Lower leg skin (tissue), 4 donors: ENCODE measurements at places on chromosomes 13 and 19.

DNA sequence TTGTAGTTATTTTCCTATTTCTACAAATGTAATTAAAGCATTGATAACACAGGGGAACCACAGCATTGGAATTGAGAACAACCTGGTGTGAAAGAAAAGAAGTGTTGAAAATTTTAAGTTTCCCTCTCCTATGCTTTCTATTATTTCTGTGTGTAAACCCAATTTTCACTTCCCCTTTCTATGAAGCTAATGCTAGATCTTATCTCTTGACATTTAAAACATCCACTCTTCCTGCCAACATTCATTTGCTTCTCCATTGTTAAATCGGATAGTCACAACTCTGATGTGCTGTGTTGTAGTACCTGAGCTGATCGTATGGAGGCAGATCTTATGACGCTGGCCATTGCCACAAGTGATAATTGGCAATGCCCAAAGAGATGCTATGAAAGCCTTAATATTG, 203.0 kb downstream of the ITGBL1 start:
- DNase-seq = no peak

DNA sequence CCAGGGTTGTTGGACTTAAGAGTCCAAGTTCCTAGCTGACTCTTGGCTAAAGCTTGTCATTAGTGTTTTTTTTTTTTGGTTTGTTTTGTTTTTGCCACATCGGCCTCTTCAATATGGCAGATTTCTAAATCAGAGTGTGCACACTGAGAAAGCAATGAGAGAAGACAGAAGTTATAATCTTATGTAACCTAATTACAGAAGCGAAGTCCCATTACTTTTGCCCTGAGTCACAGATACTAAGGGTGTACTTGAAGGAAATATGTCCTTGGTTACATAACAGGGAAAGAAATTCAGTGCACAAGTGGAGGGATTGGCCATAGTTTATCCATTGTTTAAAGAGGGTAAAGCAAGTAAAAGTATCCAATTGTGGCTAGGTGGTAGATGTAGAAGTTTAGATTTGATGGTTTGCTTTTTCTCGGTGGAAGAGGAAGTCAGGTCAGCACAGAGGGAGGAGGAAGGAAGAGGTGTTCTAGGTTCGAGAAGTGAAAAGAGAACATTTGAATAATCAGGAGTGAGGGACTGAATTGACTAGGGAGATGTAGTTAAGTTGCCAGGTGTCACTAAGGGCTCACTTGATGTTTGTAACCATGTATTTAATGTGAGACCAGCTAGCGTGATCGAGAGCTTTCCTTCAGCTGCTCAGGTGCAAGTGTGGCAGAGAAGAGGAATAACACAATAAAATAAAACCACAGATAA, 12.2 kb downstream of the GTF2F2 start:
- no peak for DNase-seq

DNA sequence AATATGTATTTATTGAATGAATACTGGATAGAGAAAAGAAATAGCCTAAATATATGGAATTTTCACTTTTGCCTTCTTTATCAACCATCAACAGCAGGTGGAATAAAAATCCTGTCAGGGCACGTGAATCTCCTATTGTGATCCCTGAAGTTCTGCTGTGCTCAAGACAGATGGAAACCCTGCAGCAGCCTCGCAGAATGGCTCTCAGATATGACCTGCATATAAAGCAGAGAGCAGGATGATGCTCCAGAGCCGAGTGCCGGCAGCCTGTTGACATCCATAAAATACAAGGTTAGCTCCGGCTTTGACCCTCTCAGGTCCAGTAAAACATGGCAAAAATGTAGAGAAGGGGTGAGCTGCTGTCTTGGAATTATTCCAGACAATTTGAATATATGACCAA, 659.3 kb downstream of the DIAPH3 start:
- no peak for DNase-seq

- DNase-seq = no peak
Observed at GRCh38 chr13:65594298-65594781, 1635.8 kb downstream of the PCDH9 start.

DNA sequence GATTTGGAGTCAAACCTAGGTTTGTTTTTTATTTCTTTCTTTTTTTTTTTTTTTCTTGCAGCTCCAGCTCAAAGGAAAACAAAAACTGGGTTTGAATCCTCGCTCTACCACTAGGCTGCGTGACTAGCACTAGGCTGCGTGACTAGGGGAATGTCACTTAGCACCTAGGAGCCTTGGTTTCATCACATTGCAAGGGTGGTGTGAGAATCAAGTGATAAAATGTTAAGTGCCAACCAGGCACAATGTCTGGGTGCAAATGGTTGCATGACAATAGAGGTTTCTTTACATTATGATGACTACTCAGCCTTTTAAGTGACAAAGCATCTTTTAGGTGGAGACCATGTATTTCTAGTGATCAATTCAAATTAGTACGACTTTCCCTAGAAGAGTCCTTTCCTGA, 27.9 kb downstream of the RCBTB2 start:
- no peak for DNase-seq

DNA sequence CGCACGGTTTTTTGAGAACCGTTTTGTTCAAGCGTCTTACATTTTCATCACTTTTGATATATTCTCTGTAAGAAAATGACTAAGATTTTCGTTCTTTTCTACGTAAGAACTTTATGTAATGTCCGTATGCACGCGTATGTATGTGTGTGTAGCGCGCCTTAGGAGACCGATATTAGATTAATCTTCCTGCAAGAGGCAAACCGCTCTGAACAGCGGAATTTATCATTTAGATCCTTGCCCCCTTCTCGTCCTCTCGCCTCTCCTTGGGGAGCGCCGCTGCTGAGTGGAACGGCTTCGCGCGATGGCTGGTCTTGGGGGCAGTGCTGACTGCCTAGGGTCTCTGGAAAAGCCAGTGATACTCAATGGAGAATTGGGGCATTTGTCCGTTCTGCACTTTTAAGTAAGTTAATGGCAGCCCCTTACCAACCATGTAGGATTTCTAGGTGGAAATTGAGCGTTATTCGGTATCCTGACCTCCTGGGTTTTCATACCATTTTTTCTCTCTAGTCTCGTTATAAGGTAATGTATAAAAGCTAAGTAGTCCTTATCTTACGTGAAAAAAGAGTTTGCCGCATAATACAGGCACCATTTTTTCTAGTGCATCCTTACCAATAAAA, 4.7 kb downstream of the MAB21L1 start:
- DNase-seq = no peak

GRCh38 chr19:3671680-3672574, 28.3 kb downstream of the PIP5K1C start:
- no peak for DNase-seq

DNA sequence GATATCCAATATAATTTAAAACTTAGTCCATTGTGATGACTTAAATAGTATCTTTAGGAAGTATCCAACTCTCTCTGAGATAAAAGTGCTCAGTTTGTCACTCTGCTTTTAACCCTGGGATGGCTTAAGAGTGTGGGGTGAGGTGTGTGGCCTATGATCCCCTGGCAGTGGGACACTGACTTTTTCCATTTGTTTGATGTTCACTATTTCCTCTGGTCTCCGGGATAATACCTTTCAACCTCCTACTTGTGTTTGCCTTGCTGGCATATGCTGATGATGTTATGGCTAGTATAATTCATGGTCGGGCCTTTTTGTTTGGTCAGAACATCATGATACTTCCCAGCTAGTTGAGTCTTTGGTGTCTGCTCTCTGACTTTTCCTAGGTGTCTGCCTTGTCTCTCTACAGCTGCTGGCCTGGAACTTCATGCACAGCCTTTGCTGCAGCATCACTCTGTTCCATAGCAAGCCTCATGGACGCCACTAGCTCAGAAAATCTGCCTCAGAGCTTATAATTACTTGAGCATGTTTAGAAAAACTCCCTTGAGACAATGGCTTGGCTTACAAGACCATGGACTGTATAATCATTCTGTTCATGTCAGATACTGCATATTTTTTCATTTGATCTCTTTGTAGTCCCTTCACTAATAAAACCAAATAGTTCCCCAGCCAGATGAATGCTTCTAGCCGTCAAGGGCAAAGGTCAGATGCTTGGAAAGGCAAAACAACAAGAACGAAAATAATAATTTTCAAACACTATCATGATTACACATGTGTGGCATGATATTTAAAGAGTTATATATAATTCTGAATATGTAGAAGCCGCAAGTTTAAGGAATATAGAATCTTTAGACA, 75.2 kb downstream of the WDFY2 start:
- no peak for DNase-seq

GRCh38 chr13:32206097-32206740, 108.9 kb downstream of the ZAR1L start:
- DNase-seq = no peak

DNA sequence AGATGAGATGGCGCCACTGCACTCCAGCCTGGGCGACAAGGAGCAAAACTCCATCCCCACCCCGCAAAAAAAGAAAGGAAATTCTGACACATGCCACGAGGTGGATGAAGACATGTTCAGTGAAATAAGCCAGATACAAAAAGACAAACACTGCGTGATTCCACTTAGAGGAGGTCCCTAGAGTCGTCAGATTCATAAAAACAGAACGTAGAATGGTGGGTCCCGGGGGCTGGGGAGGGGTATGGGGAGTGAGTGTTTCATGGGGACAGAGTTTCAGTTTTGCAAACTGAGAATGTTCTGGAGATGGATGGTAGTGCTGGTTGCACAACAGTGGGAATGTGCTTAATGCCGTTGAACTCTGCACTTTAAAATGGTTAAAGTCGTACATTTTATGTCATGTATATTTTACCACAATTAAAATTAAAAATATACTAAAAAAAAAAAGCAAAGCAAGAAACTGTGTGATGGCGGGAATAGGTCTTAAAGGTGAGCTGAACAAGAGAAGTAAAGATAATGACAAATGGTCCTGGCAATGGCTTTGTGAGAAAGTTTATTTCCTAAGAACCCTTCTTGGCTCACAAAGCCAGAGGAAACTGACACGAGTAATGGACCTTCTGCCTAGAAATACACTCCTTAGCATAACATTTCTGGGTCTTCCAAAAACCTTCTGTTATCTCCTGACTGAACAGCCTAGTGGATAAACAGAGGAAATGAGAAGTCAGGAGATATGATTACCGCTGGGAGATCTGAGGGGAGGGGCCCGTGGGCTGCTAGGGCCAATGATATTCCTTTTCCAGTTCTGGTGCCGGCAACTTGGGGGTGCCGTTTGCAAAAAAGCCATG, 4.2 kb upstream of the SPC24 start:
- no peak for DNase-seq

DNA sequence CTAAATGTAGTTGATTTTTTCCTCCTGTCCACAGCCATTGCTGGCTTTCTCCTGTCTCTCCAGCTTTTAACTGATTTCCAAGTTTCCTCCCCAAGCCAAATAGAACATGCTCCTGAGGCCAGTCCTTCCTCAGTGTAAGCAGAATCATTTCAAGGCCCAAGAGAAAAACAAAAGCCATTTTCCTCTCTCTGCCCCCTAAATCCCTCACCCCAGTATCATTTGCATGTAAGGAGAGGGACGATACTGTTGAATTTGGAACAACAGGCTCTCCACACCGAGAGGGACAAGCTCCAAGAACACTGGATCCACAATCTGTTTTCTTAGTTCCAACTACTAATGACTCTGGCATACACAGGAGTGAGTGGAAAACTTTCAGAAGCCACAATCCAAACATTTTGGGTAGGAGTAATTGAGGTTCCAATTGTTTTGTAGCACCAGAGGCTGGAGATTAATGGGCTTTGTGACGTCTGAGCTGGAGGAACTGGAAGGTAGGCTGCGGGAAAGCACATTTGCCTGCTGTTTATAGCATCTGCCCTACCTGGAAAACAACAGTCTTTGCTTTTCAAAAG, 156.8 kb downstream of the FLT1 start:
- DNase-seq = no peak

DNA sequence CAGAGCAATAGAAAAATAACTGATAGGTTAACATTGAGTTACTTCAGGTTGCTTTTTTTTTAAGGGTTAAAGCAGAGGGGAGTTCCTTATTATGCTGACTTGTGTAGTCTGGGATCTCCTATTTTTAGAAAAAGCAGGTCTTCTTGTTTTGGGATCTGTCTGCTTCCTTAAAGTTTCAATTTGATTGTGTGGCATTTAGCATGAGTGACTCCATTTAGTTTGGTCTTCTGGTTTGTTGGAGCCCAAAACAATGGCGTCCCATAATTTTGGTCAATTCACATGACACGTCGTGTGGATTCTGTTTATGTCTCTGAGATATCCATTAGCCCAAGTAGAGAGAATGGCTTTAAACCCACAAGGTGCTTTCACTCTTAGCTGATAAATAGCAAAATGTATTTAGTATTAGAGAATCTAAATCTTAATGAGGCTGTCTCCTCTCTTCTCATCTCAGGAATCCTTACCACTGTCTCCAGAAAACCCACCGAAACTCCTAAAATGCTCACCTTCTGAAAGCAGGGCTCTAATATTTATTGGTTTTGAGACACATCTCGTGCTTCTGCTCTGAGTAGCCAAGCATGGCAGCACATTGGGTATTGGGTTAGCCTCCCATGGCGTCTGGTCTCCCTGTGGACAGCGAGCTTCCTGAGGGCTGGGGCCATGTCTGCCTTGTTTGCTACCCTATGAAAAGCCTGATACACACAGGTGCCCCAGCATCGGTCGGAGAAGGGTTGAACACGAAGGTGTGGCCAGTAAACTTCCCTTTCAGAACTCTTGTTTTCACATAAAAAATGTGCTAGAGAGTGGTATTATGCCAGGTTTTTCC, 67.2 kb upstream of the GPR183 start:
- DNase-seq = no peak

DNA sequence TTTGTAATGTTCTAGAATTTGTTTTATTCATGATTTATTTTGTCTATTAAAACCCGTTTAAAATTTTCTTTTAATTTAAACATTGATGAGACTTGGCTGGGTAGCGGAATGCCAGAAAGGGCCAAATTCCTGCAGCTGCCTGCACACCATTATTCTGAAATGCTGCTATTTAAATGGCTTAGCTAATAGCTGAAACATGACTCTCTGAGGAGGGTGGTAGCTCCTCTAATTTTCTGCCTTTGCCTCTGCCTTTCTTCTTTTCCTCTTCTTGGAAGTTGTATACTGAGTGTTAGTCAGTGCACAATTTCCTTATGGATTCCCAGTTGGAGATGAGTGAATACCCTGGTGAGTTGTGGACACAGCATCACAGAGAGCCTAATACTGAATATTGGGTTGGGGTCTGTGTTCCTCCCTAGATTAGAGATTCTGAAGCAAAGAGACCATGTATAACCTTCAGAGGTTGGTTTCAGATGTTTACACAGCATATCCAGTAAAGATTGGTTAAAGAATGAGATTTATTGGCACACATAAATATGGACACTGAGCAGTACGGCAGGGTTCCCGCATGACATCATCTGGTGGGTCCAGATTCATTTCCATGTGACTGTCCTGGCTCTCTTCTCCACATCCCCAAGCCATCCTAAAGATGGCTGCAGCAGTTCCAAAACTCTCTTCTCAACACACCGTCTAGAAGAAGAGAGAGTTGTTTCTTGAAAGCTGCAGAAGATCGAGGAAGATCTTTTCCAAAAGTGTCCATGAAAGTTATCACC, 55.9 kb downstream of the MTUS2 start:
- no peak for DNase-seq

DNA sequence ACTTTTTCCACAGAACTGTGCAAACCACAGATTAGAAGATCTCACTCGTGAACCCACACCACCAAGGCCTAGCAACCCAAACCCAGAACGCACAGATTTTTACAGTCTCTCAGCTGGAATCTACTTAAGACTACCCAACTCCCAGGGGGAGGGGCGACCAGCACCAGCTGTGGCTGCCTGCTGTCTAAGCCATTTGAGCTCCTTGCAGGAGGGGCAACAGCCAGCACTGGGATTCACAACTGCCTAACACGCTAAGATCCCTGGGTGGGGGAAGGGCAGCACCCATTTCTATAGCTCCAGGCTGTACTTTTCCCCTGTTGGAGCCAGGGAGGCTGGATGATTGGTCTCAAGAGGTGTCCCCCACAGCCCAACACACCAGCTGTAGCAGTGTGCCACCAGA, 368.8 kb downstream of the SUCLA2 start:
- DNase-seq = no peak
